SHP77 (cell line): ENCODE measurements at places on chromosomes 12 and 14.

- no peak for DNase-seq
Measured at GRCh38 chr12:130788515-130788914, 50.5 kb downstream of the STX2 start.

DNA sequence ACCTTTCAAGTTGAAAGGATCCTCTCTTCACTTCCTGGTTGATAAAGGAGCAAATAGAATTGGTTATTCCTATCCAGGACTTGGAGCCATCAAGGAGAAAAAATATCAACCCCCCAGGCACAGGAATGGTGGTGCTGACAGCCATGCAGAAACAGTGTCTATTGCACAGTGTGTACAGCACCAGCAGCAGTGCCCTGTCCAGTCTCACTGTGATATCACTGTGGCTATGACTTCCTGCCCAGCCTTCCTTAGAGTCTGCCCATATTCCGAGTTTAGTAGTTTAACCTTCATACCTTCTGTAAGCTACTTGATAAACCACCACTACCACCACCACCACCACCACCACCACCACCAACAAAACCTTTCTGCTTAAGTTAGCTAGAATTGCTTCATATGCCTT, 45.1 kb upstream of the FERMT2 start:
- DNase-seq: no peak

DNA sequence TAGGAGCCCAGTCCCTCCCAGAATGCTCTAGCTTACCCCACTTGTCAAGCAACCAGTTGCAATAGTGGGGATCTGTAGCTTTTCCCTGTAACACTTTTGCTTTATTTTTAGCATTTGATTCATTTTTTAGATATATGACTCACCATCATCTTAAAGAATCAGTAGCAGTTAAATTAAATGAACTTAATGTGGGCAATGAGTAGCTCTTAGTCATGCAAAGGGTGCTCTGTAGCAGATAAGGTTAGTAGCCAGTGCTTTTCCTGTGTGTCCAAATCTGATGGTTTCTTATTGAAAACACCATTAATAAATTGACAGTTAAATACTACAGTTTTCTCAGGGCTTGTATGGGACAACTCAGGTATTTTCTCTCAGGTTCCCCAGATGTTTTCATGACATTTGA, 311.8 kb downstream of the RERGL start:
- DNase-seq: no peak

DNA sequence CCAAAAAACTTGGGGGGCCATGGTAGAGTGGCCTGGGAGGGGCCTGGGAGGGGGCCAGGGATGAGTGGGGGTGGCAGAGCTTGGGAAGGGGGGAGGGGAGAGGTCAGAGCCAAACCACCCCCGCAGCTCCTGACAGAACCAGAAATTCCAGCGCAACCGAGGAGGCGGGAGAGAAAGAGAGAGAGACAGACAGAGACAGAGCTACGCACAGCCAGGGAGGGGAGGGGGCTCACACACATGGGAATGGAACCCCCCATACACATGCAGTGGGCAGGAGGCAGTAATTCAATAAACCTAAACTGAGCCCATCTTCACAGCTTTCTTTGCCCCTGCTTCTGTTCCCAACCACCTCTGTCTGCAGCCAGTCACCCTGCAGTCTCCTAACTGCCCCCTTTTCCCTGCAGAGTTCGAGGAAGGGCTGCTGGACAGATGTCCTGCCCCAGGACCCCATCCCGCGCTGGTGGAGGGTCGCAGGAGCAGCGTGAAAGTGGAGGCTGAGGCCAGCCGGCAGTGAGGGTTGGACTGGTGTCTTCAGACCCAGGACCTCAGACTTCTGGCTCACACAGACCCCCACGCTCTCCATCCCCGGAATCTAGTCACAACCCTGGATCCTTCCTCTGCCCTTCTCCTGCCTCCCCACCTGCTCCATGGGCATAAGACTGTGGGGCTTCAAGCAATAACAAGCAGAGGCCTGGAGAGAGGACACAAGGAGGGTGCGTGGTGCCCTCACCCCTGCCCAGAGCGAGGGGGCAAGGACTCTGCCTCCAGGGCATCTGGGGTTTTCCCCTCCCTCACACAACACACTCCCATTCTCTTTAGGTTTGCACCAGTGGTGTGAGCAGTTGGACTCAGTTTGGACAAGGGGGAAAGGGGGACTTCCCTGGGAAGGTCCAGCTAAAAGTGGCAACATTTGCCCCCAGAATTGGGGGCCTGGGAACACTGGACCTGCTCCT, 5.6 kb downstream of the NAB2 start:
- no peak for DNase-seq

- DNase-seq: no peak
Measured at GRCh38 chr12:122003651-122004611, 17.8 kb upstream of the BCL7A start.

DNA sequence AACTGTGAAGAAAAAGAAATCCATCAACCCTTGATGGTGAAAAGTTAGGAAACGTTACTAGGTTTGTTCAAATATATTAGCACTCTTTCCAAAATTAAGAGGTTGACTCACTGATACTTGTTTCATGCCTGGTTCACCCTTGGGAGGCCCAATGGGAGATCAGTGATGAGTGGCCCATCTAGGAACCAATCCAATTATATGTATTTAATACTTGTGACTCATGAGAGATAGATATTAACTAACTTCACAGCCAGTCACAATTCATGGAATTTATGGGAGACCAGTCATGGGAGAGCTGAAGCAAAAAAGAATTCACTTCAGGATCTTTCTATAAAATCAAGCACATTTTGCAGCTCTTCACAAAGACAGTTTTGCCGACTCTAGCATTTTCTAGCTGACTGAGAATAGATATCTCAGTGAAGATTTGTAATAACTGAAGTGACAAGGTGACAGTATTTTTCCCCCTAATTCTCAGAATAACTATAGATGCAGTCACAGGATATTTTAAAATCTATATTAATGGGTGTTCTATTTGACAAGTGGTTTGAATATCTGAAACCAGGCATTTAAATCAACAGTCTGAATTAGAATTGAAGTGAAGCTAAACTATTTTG, 230.2 kb downstream of the EPS8 start:
- DNase-seq: no peak

DNA sequence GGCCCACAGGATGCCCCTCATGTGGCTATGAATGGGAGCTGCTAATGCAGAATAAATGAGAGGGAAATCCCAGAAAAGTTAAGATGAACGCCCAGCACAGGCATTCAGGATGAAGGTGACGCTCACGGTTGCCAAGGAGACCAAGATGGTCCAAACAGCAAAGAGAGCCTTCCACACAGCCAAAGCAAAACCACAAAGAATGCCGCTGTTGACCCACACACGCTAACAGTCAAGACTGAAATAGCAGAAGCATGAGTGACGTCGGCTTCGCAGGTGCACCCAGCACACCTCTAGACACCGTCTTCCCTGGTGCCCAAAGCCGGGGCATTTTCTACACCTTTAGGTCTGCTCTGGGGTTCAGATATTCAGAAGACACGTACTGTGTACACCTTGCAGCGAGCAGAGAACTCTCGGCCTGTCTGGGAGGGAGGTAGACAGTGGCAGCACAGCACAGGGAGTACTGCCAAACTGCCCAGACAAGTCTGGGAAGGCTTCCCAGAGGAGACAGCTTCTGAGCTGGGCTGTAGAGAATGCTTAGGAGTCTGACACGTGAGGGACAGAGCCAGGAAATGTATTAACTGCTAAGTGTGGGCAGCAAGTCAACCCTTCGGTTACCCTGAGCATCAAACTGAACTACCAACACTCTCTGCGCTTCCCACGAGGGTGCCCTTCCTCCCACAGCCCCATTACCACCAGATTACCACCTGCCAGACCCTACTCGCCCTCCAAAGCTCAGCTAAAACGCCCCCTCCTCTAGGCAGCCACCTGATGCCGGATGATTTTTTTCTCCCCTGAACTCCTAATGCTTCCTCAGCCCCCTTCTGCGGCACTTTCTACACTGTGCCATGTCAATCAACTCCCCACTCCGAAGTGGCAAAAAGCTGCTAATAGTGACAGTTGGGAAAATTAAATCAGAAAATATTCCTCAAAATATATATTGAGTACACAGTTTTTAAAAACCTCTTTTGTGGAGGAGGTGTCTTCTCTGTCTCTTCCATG, 50.1 kb downstream of the CCDC88C start:
- no peak for DNase-seq

DNA sequence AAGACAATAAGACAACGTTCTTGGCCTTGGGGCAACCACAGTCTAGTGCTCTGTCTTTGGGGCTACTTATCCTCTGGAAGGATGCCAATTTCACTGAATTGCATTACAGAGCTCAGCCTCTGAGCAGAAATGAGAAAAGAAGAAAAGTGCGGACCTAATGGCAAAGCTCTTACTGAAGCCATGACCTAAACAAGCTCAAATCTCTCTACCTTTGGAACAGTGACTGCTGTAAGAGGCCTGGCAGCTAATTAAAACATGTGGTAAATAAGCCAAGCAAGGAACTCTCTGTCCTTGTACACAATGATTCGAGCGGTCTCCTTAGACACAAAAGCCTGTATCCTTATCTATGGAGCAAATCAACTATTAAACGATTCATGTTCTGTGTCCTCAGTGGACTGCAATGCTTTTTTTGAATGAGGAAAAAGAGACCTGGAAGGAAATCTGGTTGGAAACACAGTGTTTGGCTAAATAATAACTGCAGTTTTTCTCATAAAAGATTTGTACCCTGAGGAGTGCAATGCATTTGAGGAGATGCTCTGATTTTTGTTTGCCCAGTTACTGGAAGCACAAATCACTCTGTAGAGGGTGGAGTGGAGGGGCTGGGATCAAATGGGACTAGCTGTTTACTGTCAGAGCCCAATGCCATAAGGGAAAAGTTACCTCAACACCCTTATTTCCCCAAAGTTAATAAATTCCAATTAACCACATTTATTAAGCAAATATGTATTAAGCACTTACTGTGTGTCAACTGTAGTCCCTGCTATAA, 113.9 kb downstream of the NDUFA12 start:
- no peak for DNase-seq
